ENCODE measurements at places on chromosomes 16 and 17.

GRCh38 chr17:17766077-17766743 lies 70.6 kb downstream of the SREBF1 start:
- DNase-seq: no peak

DNA sequence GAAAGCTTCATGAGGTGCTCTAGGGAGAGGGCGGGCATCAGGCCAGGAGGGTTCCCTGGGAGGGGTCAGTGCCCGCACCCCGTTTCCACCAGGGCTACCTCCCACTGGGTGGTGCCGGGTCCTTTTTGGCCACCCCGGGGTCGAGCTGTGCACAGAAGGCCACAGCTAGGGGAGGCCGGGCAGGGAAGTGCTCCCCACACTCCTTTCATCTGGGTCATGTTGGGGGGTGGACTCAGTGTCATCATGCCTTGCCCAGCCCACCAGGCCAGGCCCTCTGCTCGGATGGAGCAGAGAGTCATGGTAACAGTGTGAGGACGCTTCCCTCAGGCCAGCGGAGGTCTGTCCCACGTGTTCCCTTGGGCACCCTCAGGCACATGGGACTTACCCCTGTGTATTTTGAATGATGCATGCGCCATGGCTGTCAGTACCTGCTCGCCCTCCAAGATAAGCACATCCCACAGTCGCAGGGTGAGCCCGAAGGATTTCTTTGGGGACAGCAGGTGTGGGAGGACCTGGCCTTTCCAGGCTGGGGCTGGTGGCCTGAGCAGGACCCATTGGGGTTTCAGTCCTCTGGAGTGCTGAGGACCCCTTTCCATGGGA lies 46.4 kb downstream of the TNFRSF13B start:
- no peak for DNase-seq

DNA sequence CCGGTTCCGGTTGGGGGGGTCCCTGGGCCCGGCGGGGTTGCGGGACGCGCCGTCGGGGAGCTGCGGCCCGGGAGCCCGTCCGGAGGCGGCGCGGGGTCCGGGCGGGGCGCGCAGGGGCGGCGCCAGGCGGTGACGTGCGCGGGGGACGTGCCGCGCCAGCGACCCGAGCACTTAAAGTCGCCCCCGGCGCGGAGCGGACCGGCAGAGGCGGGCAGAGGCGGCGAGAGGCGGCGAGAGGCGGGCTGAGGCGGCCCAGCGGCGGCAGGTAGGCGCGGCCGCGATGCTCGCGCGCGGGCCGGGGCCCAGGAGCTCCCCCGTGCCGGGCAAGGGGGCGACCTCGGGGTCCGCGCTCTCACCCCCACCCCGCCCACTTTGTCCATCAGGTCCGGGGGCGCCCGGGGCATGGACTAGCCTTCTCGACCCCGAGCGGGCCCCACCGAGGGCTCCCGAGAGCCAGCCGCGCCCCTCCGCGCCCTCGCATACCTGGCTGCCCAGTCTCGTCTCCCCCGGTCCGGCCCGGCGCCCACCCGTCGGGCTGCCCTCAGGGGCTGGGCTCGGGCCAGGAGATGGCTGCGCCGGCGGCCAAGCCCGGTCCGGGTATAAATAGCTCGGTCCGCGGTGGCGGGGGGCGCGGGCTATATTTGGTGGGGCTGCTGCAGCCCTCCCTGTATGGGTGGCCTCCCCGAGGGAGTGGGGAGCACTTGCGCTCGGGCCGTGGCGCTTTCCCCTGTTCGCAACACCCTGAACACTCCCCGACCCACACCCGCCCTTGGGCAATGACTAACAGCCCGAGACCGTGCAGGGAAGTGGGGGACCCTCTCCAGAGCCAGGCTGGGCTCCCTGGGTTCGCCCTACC lies at the start of gene SLC16A3:
SLC16A3 (plus strand) TSS at position 201 of the 856 bp plus-strand sequence. CDS start 6,967 bp downstream, outside the sequence.
- DNase-seq: peak; percentile 54

GRCh38 chr17:6259899-6260298 lies 175.0 kb downstream of the AIPL1 start:
- no peak for DNase-seq

DNA sequence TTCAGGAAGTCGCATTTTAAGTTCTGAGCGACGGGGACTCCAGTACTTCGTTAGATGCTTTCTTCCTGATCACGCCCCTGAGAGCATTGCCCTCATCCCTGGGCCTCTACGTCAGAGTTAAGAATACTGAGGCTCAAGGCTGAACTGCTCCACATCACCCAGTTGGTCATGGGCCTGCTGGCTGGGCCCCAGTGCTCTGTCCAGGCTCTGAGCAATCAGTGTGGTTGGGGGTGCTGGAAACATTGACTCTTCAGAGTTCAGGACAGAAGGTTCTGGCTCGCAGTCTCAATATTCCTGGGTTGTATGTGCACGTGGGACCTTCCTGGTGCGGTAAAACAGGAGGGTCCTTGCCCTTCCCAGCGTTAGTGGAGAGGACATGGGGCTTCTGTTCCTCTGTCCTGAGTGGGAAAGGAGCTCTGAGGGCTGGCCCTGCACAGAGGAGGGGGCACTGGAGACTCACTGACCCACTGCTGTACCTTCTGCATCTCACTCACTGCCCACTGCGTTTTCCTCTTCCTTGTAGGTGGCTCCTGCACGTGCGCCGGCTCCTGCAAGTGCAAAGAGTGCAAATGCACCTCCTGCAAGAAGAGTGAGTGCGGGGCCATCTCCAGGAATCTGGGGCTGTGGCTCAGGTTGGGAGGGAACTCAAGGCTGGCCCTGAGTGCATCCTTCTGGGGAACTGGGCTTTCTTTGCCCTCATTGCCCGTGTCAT lies 518 bp downstream of the MT1E start:
- no peak for DNase-seq

- no peak for DNase-seq
Measured at GRCh38 chr16:66416939-66417700, 10.0 kb upstream of the BEAN1 start.

GRCh38 chr17:68306819-68307218 lies 15.5 kb downstream of the ARSG start:
- DNase-seq: no peak

- DNase-seq: no peak
Measured at GRCh38 chr16:89439659-89440058, 50.7 kb downstream of the ANKRD11 start.

DNA sequence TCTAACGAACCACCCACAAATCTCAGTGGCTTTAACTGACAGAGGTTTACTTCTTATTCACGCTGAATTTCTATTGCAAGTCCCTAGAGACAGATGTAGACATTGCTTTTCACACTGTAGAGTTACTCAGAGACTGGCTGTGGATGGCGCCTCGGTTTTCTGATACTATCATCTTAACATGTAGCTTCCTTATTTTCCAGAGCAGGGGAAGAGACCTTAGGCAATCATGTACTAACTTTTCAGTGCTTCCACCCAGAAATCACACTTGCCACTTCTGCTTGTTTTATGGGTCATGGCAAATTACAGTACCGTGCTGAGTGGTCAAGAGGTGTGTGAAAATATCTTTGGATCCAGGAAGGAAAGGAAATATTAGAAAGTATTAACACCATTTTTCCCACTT lies 65.4 kb downstream of the MAF start:
- no peak for DNase-seq

- no peak for DNase-seq
Measured at GRCh38 chr17:44915321-44915726, at the start of gene GFAP. TSS of gene GFAP (minus strand) at chr17:44915500. CDS start at chr17:44915486, 14 bp downstream.
